ENCODE measurements at places on chromosomes 1 and 21.

DNA sequence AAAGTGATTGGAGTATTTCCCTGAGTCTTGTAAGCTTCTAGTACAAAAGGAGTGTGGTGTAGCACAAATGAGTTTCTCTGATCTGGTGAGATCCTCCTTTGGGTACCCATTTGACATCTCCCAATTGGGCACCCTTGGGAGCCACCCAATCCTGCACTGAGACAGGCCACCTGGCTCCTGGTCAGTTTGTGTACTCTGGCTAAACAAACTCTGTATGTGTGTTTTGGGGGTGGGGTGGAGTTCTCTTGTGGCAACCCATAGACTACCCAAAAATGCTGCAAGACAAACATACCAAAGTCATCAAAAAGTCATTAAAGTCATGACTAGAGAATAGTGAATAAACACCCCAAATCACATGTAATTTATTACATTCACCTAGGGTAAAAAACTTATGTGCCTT lies 8.4 kb upstream of the HIVEP3 start:
- no peak for DNase-seq

DNA sequence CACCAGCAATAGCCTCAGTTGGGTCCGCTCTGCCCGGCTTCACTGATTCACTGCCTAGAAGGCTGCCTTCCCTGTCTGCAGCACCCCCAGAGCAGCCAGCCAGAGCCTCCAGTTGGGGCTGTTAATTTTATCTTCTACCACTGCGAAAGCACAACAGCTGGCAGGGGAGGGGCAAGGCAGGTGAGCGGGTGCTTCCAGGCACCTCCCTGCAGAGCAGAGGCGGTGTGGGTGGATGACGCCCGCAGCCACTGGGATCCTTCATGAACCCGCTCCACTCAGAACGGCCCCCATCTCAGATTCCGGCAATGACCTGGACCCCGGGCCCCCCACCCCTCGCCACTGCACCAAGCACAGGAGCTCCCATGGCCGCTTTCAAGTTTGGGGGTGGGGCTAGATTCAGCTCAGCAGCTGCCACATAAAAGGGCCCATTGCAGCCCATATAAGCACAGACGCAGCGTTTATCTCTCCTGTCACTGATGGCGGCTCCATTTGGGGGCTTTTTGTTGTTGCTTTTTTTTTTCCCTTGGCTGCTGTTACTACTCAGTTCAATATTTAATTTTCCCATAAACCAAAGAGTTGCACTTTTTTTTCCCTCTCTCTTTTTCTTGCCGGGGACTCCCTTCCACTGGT lies 128.0 kb upstream of the KLHDC7A start:
- DNase-seq: no peak

- no peak for DNase-seq
These were observed 15.1 kb downstream of the RNF223 start for GRCh38 chr1:1058921-1059493.

GRCh38 chr1:223669003-223669795 lies 3.7 kb upstream of the CAPN8 start:
- no peak for DNase-seq

DNA sequence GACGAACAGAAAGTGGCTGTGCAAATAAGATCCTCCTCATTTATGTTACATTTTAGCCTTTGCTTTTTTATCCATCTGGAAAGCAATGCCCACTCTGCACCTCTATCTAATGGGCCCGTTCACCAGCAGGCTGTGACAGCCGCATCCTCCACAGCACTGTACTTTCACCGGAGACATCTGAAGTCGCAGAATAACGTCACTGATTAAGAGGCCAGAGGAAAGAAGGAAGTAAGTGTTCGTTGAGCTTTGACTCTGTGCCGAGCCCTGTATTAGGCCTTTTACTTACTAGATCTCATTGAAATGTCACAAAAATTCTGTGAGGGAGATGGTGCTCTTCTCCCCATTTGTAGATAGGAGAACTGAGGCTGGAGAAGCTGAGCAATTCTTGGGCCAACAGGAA lies 62.3 kb downstream of the KAZN start:
- DNase-seq: no peak

DNA sequence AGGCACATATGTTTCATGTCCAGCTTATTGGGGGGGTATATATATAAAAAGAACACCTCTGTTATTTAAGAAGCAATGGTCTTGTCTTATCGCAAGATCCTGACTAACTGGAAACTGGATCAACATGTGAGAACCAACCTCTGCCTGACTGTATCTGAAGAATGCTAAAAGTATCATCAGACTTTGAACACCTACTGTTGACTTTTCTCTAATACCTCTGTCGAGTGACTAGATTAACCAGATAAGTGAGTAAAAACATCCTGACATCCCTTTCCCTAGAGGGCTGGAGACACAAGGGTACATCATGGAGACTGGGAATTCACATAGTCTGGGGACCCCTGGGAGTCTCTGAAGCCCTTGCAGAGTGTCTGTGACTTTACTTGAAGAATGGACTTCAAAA lies 26.3 kb upstream of the PIGC start:
- no peak for DNase-seq

DNA sequence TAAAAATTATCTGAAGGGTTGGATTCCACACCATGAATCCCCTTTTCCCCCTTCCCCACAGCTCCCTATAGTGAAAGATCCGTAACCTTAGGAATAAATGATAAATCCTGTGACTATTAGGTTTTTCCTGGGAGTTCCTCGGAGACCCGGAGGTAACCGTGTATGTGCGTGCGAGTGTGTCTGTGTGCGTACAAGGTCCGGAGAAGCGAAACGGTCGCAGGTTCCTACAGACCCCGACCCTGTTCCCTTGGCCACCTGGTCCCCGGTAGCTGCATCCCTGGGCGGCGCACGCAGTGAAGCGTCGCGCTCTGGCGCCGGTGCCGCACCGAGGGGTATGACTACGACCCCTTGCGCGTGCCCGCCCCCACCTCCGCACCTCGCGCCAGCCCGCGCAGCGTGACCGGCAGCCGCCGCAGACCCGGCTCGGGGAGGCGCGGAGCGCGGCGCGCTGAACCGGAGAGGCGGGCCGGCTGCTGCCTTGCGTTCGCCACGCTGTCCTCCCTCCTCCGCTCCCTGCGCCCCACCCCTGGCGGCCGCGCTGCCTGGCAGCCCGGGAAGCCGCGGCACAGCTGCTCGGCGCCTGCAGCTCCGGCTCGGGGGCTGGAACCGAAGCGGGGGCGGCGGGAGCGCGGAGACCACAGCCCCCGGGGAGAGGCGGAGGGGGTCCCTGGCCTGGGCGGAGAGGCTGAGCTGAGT lies at the start of gene AK5:
Gene AK5, plus strand, starts transcription at position 529 of the 696 bp plus-strand sequence. CDS start 295 bp downstream, outside the sequence.
- DNase-seq: no peak

DNA sequence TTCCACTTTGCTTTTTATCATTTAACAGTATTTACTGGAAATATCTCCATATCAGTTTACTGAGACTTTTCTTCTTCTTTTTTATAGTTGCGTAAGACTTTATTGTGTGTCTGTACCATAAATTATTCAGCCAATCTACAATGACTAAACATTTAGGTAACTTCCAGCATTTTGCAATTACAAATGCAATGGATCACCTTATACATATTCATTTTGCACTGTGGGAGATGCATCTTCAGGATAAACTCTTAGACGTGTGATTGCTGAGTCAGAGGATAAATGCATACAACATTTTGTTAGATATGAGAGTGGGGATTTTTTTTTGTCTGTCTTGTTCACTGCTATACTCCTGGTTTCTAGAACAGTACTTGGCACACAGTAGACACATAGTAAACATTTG lies 95.7 kb upstream of the GCLM start:
- no peak for DNase-seq

DNA sequence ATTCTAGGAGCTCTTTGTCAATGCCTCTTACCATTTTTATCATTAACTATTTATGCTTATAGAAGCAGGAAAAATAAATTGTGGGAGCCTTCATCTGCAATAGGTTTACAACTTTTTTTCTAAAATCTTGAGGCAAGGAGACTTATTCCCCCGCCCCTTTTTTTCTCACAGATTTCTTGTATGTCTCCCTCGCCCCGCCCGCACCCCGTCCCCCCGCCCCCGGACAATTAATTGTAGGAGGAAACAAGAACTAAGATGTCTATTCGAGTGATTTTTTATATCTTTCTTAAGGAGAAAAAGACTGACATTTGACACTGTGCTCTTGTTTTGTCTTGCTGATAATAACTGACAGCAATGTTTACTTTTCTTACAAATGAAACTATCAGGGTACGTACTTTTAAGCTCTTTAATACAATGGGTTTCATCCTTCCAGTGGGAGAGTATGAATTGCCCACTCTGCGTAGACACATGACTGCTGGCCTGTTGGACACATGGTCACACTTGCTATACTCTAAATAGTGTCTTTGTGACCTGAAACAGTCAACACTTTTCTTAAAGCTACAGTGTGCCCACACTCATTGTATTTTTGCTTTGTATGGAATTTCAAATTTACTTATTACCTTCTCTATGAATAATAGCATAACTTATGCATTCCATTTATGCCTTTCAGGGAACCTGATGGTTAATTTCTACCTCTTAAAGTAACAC lies 1.5 kb upstream of the IVNS1ABP start:
- no peak for DNase-seq

DNA sequence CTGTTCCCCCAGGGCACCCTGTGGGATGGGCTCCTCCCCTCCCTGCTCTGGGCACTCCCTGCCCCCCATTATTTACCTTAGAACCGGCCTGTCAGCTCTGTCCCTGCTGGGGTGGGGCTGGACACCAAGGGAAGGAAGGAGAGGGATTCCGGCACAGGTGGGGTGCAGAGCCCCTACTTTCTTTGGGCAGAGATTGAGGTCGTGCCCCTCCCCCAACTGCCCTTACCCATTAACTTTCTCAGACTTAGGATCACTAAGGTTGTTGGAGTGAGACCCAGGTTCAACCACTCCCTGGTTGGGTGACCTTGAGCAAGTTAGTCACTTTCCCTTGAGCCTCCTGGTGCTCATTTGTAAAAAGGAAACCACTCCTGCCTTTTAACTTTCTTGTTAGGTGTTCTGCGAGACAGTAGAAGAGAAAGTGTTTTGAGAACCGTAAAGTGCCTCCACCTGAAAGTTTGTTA lies 57.0 kb upstream of the SYNC start:
- no peak for DNase-seq

DNA sequence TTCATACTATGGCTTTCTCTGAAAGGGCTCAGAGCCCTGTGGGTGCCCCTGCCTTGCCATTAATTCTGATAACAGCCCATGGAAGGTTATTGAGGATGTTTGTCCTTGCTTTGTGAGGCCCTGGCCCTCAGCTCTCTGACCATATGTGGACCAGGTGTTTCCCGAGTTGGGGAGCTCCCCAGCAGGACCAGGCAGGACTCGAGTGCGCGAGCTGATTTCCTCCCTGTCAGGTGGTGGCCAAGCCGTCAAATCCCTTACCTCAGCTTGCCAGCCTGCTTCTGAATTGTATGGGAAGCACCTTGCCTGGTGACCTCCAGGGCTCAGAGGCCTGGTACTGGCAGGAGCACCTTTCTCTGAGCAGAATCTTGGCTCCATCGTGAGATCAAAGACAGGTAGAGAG lies 17.9 kb upstream of the SDE2 start:
- DNase-seq: no peak

DNA sequence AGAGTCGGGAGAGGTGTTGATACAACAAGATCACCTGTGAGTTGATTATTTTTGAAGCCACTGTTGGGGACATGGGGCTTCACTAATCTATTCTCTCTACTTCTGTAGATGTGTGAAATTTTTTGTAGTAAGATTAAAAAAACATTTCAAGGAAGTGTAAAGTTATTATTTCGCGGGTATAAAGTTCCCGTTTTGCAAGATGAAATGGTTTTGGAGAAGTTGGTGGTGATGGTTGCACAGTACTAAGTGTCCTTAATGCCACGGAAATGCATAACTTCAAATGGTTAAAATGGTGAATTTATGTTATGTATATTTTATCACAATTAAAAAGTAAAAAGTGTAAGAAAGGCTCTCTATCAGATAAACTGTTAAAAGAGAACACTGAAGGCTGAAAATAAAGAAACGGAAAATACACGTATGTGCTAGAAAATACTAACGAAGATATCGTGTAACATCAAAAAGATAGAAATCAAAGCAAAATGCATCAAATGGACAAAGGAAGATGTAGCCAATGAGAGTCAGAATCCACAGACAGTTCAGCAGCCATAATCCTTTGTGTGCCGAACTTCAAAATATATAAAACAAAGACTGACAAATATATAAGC lies 2.9 kb upstream of the ITGB2 start:
- DNase-seq: no peak

GRCh38 chr1:164191191-164191590 lies 367.8 kb upstream of the PBX1 start:
- no peak for DNase-seq

DNA sequence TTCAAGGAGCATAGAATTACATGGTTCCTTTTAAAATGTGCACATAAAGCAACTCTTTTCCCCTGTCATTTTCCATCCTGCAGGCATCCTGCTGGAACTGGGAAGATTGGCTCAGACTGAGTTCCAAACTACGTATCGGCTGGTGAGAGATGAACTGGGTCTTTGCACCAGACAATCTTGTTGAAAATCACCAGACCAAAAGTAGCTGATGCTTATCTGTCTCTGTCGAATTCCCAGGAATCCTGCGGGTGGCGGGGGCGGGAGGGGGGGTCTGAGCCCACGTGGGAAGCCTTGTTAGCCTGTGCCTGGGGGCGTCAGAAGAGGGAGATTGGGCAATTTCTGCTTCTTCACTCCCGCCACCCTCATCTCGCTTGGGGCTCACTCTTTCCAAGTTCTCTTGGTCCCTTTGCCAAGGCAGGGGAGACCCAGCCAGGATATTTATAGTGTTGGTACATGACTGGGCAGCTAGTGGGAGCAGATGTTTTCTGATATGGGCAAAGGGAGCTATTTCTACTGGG lies 90.1 kb upstream of the SLC25A33 start:
- DNase-seq: no peak

DNA sequence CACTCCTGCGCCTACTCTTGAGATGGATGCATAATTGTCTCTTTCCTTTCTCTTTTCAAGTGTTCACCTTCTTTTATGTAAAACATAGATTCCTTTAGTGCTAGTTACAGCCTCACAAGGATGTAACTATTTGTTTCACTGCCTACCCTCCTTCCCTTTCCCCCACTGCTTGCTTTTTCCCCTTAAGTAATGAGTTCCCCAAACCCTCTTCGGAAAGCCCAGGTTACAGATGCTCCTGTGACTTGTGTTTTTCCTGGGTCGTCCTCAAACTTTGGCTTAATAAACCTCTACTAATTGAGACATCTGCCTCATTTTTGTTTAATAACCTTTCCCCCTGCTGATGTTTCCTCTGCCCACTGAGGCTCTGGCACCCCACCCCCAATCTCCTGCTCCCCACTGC lies 39.2 kb downstream of the C21orf91 start:
- no peak for DNase-seq

GRCh38 chr1:205239078-205239477 lies 11.3 kb downstream of the TMCC2 start:
- DNase-seq: no peak

DNA sequence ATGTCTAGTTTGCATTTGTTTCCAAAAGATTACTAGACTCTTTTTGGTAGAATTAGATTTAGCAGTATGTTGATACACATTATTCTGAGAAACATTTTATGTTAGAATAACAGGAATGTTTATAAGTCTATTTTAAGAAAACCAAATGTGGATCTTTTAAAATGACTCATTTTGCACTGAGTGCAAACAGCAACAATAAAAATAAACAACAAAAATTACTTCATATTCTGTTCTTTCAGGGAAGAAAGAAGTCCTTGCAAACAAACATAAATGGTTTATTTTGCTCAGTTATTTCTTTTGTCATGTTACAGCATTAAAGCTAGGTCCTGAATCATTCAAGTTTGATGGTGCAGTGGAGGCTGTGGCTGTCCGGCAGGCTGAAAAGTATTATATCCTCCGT lies 106.8 kb upstream of the TENT5C start:
- DNase-seq: no peak

- DNase-seq: no peak
These were observed 67.5 kb downstream of the NIBAN1 start for GRCh38 chr1:184906761-184907160.

Data from stimulated activated CD4-positive, alpha-beta T cell treated with anti-CD3 and anti-CD28 coated beads, Interleukin-1b, Interleukin-23, amount 100 ng/mL, for 1 hour (primary cell).